ENCODE measurements at places on chromosomes 3 and 15. TPM values are rescaled to one million over a fixed set of nuclear protein-coding genes. Genes with fewer than 3 reads are reported as not detected.
A peak's percentile ranks its signal among the peaks of the same experiment; 100 is the strongest.

LYZL4 gene
- not detected for total RNA-seq

RASGRP1 gene
- total RNA-seq = 165 TPM

PEAK1 gene
- total RNA-seq = 30.7 TPM

SPSB4 gene
- not detected for total RNA-seq

GRCh38 chr15:78663703-78664102 lies 22.7 kb upstream of the CHRNB4 start:
- DNase-seq = no peak

DNA sequence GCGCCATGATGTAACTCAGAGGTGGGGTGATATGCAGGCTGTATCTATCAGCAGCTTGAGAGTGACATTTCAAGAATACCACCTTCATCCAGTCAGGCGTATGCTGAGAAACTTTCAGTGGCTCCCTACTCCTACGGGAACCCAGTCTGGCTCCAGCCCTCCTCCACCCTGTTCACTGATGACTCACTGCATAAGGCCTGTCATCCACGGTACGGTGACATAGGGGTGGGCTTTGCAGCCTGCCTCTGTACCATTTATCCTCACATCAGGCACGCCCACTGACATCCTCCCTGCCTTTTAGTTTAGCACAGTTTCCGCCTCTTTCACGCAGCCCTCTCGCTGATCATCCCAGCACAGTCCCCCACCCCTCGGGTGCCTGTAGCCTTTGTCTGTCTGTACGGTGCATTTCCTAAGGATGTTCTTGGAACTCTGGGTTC lies 11.7 kb downstream of the PXYLP1 start:
- peak; percentile 84 for DNase-seq

DNA sequence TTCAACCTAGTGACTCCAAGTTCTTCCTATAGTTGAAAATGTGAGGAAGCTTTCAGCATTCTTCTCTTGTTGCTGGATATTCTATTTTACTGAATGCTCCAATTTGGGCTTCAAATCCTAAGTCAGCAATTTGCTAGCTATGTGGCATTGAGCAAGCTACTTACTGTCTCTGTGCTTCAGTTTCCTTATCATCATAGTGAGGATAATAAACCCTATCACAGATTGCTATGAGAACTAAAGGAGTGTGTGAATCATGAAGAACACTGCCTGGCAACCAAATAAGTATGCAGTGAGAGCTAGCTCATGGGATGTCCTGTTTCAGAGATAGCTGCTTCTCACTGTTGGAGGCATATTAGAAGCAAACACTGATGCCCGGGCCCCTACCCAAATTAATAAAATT lies 163.8 kb upstream of the CDIN1 start:
- no peak for DNase-seq

DNA sequence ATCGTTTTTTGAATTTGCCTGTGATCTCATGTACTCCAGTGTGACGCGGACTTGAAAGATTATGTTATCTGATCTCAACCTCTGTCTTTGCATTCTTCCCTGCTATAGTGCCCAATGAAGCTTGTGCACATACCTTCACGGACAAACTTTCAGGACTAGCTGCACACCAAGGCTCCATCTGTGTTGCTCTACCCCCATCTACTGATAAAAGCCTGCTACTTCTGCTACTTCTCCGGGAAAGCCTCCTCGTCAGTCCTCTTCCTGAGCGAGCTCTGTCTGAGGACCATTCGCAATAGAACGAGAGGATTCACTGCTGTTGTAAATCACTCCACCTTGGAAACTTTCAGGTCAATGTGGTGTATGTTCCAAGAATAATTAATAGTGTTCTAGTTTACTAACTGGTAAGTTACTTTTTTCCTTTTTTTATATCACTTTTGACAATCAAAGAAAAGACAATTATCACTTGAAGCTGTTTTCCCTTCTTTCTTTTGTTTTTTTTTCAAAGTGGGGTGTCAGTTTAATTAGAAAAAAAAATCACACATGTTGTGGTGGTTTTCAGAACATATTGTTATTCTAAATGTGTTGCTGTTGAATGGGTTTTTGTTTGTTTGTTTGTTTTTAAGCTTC lies 217.6 kb downstream of the ARRDC4 start:
- peak; percentile 47 for DNase-seq

DNA sequence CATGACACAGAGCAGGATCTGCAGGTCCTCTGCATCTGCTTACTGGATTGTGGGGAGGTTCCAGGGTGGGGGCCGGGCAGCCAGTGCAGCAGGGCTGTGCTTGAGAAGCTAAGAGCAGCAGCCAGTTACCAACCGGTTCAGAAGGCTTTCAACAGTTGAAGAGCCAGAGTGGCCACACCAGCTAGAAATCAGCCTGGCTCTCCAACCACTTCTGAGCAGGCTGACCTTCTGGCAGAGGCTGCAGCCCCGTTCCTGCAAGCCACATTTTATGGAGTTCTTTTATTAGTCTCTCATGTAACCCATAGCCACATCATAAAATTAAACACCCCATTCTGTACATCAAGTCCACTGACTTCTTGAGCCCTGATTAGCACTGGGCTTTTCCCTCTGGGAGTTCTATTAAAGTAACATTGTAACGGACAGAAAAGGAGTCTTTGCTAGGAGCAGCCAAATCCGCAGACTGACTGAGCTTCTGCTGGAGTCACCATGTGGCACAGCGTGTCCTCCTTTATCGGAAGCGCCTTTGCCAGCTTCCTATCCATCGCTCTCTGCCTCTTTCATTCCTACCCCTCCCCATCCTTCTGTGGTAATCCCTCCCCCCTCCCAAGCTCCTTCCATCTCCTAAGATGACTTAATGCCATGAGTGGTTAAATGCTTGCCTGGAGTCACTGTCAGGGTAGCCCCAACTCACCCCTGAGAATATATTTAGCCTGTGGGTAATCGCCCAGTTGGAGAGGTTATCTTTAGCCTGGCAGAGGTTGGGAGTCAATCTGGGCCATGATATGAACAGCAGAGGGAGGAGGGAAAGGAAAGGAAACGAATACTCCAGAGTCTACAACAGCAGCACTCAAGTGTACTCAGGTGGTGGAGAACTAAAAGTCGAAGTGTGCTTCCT lies 138.5 kb upstream of the HES1 start:
- no peak for DNase-seq

- no peak for DNase-seq
Observed at GRCh38 chr3:170437176-170437575, 18.5 kb downstream of the CLDN11 start.

DNA sequence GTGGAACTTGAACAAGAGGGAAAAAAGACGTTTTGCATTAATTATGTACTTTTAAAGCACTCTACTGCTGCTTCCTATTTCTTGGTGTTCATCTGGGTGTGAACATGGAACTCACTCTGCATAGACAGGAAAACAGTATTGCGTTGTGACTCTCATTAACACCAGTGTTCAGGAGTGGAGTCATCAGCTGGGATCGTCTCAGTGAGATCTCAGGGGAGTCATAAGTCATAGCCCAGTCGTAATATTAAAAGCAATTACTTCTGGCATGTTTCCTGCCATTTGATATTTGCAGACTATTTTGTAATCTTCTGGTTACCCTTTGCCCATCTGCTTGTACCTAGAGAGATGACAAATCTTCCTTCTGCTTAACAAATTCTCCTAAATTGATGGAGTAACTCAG lies 462.0 kb upstream of the ATP11B start:
- no peak for DNase-seq

DNA sequence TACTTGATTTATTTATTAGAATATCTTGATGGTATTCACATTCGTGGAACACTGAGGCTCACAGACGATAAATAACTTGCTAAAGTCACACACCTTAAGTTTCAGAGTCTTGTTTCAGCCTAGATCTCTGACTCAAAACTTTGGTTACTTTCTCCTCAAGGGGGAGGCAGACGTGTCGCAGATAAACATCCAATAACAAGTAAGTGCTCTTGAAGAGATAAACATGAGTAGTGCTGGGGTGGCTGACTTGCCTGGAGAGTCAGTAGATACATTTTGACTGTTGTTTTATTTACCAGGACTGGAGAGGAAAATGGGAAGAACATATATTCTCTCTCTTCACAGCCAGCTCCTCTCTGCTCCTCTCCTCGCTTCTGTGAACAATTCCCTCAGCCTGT lies 31.3 kb downstream of the FBXO45 start:
- DNase-seq = no peak

DNA sequence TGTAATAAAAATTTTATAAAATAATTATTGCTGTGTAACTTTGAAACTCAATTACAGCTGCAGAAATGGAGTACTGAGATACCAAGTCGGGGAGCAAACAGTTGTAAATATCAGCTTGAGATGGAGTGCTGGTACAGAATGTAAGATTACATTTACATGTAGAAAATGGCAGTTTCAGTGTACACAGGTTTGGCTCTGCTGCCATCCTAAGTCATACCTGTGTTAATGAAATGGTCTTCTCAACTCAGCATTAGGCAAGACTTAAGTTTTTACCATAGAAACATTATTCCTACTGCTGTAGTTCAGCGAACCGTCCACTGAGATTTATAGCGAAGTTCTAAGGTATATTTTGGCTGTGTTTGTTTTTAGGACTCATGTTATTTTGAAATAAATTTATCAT lies 110.1 kb upstream of the TBL1XR1 start:
- DNase-seq = no peak

DNA sequence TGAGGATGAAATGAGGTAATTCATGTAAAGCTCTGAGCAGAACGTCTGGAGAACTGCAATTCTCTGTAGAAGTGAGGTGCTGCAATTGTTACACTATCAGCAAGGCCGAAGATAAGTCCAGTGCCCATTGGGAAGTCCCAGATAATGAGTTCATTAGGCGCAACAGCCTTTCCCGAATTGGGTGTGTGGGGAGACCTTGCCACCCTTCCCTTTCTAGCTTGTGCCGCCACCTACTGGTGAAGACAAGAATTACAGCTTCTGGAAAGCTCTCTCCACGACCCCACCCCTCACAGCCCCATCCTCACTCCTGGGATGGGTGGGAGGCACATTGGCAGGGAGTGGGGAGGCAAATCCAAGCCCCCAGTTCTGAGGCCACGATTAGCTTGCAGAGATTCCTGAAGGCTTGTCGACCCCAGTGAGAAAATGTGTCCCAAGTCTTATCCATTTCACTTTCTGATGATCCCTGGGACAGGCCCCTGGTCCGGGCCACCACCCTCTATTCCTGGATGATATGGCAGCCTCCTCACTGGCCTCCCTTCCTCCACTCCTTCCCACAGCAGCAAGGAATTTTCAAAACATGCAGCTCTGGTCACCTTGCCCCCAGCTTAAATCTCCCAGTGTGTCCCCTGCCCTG lies 36.4 kb downstream of the FAM3D start:
- peak; percentile 69 for DNase-seq

DNA sequence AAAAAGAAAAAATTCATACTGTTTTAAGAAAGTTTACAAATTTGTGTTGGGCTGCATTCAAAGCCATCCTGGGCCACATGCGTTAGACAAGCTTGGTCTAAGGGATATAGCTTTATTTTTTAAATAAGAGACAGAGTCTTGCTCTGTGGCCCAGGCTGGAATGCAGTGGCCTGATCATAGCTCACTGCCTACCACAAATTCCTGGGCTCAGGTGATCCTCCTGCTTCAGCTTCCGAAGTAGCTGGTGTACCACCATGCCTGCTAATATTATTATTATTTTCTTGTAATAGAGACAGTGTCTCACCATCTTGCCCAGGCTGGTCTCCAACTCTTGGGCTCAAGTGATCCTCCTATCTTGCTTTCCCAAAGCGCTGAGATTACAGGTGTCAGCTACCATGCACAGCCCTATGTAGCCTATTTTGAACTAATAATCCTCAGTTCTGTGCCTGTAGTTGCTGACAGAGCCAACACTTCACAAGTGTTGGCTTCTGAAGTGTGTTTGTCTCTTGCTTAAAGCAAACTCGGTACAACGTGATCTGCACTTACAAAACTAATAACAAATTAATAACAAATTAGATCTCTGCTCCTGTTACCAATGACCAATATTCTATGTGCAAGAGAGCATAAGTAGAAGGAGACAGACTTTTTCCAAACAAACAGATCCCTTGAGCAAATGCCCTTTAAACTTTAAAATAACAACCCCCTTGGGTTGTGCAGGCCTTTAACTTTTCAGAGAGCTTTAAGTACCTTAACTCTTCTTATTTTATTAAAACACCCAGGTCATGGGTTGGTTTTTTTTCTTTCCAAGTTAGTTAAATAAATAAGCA lies 135.2 kb downstream of the VGLL4 start:
- DNase-seq = no peak

DNA sequence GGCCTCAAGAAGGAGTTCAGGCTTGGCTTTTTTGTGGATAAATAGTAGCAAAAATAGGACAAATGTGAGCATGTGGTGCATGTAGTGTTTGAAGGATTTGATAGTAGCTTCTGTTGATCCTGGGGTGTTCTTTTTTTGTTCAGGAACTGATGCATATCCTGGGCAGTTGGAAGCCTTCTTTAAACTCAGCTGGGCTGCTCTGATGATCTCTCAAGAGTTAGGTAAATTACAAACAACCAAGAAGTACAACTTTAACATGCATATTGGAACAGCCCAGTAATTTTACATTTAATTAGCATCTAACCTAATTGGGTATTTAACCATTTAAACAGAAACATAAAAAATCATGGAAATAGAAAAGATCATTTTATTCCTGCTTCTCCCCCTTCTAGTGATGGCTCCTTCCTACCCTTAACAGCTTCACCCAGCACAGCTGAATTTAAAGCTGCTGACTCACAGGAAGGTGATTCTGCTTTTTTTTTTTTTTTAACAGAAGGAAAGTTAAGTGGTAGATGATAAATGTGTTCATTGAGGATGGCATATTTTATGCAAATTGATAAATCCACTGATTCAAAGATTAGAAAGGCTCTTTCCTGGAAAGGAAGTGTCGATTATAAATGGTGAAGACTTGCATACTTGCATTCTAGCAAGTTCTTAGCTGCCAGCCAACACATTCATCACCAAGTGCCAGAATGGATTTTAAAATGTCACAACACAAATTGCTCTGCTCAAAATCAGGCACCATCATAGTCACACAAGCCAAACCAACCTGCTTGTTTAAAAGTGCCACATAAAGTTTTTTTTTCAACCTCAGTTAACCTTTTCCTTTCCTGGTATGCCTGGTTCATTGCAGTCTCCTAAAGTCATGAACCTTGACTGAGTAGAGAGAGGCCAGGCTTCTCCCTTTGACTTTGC lies 20.0 kb downstream of the SLC35G2 start:
- no peak for DNase-seq

Measured in activated CD8-positive, alpha-beta T cell treated with anti-CD3 and anti-CD28 coated beads, Interleukin-2, amount 10 ng/mL, durations not matched to agents 7 days and 5 days (primary cell).